ENCODE measurements at places on chromosomes 11 and 22.

GRCh38 chr11:3134218-3134621, 30.9 kb downstream of the OSBPL5 start:
- no peak for DNase-seq

DNA sequence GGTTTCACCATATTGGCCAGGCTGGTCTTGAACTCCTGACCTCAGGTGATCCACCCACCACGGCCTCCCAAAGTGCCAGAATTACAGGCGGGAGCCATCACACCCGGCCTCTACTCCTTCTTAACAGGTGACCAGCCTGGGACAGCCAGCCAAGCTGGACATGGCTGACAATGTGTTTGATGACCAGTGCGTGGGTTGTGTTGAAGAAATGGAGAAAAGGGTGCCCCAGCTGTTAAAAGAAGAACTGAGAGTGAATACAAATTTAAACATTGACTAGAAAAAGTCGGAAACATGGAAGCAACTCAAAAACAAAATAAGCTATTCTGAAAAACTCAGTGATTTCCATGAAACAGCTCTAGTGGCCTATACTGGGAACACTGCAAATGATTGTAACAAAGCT, 86.5 kb upstream of the CLPB start:
- no peak for DNase-seq

DNA sequence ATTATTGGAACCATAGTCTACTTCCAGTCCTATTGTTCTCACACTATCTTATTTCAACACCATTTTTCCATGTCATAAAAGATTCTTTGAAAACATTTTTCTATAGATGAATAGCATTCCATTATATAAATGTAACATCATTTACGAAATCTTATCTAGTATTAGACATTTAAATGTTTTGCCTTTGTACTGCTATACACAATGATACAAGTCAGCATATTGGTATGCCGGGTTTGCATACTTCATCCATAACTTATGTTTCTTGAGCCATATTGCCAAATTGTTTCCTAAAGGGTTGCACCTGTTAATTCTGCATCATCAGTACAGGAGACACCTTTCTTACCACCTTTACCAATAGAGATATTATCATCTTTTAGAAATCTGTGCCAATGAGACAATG, 68.2 kb downstream of the SYT13 start:
- DNase-seq, result no peak

- DNase-seq, result no peak
Observed at GRCh38 chr11:121478226-121478894, 25.6 kb upstream of the SORL1-AS1 start.

All from GDM1 (cell line).